ENCODE measurements at places on chromosomes 1 and 21. TPM values are rescaled to one million over a fixed set of nuclear protein-coding genes. Genes with fewer than 3 reads are reported as not detected.

DDAH1 gene
- 36.0 TPM for total RNA-seq

NCF2 gene
- total RNA-seq = 9.1 TPM

MXRA8 gene
- 71.7 TPM for total RNA-seq

CRB1 gene
- 0.50 TPM for total RNA-seq

TDRD5 gene
- total RNA-seq = 0.17 TPM

SLC6A9 gene
- total RNA-seq = 5.2 TPM

ADAMTS5 gene
- 14.5 TPM for total RNA-seq

KCNJ9 gene
- not detected for total RNA-seq

SH2D2A gene
- total RNA-seq = 2.7 TPM

ACTL8 gene
- not detected for total RNA-seq

TEX38 gene
- total RNA-seq = not detected

S100B gene
- 38.2 TPM for total RNA-seq

- H3K27me3 ChIP-seq = peaks cover 8% of the 10 kb centered on the region
- H3K36me3 ChIP-seq = no peaks in the 10 kb centered on the region
- DNase-seq = no peak
- no peak overlapping the region for H3K27ac ChIP-seq
Observed at GRCh38 chr1:156347331-156347730, 9.0 kb downstream of the TSACC start.

- DNase-seq = no peak
- no peak overlapping the region for H3K27ac ChIP-seq
- H3K27me3 ChIP-seq = no peaks in the 10 kb centered on the region
- peaks cover 53% of the 10 kb centered on the region for H3K36me3 ChIP-seq
Observed at GRCh38 chr1:232435729-232436128, 194.2 kb downstream of the SIPA1L2 start.

DNA sequence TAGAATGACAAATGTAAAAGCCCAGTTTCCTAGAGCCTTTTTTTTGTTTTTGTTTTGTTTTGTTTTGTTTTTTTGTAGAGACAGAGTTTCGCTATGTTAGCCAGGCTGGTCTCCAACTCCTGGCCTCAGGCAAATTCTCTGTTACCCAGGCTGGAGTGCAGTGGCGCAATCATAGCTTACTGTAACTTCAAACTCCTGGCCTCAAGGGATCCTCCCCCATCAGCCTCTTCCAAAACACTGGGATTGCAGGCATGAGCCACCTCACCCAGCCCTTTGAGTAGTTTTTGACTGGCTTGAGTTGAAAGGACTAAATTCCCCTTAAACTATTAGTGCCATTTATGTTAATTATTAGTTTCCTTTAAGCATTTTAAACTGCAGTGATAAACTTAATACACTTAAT lies 28.8 kb upstream of the ZBTB18 start:
- H3K36me3 ChIP-seq = no peaks in the 10 kb centered on the region
- no peaks in the 10 kb centered on the region for H3K4me1 ChIP-seq
- H3K4me3 ChIP-seq = no peak overlapping the region
- no peaks in the 10 kb centered on the region for H3K27me3 ChIP-seq
- no peak for DNase-seq

GRCh38 chr1:15684042-15684461 lies at the start of gene PLEKHM2:
TSS of gene PLEKHM2 (plus strand) at chr1:15684320. CDS start at chr1:15684559, 239 bp downstream.
- H3K27me3 ChIP-seq = no peaks in the 10 kb centered on the region
- peaks cover 17% of the 10 kb centered on the region for H3K4me1 ChIP-seq
- H3K4me3 ChIP-seq = peak within 1 kb of the TSS; percentile 86
- DNase-seq = no peak
- peak within 1 kb of the TSS; percentile 95 for H3K27ac ChIP-seq

GRCh38 chr1:25875154-25875855 lies at the start of gene PAQR7:
TSS of gene PAQR7 (minus strand) at chr1:25875708. CDS start at chr1:25863839, 11,869 bp downstream.
- DNase-seq = no peak
- peaks cover 51% of the 10 kb centered on the region for H3K4me1 ChIP-seq

DNA sequence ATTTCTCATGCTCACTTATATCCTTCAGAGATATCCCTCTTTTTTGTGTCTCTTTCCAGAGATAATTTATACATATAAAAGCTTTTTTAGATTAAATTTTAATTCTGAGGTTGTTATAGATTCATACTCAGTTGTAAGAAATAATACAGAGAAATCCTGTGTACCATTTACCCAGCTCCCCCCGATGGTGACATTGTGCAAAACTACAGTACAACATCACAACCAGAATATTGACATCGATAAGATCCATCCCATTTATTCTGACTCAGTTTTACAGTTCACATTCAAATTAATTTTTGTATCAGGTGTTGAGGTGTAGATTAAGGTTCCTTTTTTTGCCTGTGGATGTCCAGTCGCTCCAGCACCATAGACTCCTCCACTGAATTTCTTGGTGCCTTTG lies 14.3 kb downstream of the DMRTB1 start:
- no peak for DNase-seq
- H3K27ac ChIP-seq = no peak overlapping the region
- no peaks in the 10 kb centered on the region for H3K27me3 ChIP-seq
- no peak overlapping the region for H3K4me3 ChIP-seq

- peaks cover 4% of the 10 kb centered on the region for H3K36me3 ChIP-seq
- no peak for DNase-seq
- H3K4me3 ChIP-seq = no peak overlapping the region
- no peaks in the 10 kb centered on the region for H3K27me3 ChIP-seq
- H3K27ac ChIP-seq = no peak overlapping the region
Observed at GRCh38 chr21:41216486-41216885, 48.5 kb downstream of the BACE2 start.

- H3K27ac ChIP-seq = no peak overlapping the region
- H3K4me3 ChIP-seq = no peak overlapping the region
- H3K27me3 ChIP-seq = no peaks in the 10 kb centered on the region
Observed at GRCh38 chr1:197096137-197096536, 29.1 kb upstream of the F13B start.

- H3K4me1 ChIP-seq = peaks cover 10% of the 10 kb centered on the region
- no peak overlapping the region for H3K27ac ChIP-seq
- peaks cover 10% of the 10 kb centered on the region for H3K36me3 ChIP-seq
- DNase-seq = no peak
- no peaks in the 10 kb centered on the region for H3K27me3 ChIP-seq
Observed at GRCh38 chr1:204564835-204565234, 48.6 kb downstream of the MDM4 start.

GRCh38 chr1:42904434-42904833 lies 54.2 kb downstream of the SLC2A1 start:
- H3K4me1 ChIP-seq = no peaks in the 10 kb centered on the region
- H3K4me3 ChIP-seq = no peak overlapping the region
- H3K36me3 ChIP-seq = no peaks in the 10 kb centered on the region
- no peaks in the 10 kb centered on the region for H3K27me3 ChIP-seq
- H3K27ac ChIP-seq = no peak overlapping the region

DNA sequence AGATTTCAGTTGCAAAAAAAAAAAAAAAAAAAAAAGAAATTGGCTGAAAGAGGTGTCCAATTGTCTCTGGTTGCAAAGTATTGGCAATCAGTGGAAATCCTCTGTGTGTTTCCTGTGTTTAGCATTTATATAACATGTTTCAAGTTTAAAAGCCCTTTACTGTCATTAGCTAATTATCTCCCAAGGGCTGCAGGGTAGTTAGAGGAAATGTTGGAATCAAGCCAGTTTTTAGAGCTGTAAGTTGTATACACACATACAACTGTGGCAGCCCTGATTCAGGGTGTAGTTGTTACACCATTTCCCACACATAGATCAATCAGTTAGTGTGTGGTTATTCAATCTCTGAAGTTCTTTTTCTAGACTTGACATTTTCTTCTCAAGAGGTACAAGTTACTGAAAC lies 8.9 kb upstream of the ZNF326 start:
- no peak overlapping the region for H3K27ac ChIP-seq
- H3K4me3 ChIP-seq = no peak overlapping the region
- H3K36me3 ChIP-seq = no peaks in the 10 kb centered on the region
- no peaks in the 10 kb centered on the region for H3K27me3 ChIP-seq

DNA sequence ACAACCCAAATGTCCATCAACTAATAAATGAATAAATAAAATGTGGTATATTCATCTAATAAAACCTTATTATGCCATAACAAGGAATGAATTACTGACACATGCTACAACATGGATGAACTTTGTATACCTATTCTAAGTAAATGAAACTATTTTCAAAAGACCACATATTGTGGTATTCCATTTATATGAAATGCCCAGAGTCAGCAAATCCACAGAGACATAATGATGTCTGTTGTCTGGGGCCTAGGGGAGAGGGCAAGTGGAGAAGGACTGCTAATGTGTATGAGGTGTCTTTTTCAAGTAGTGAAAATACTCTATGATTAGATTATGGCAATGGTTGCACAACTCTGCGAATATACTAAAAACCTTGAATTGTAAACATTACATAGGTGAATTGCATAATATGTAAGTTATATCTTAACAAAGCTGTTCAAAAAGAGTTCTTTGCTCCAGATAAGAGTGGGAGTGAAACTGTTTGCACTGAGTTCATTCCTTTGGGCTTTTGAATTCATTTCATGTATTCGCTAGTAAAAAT lies 464.2 kb downstream of the NUF2 start:
- H3K27ac ChIP-seq = no peak overlapping the region
- no peak for DNase-seq
- H3K4me1 ChIP-seq = no peaks in the 10 kb centered on the region
- no peaks in the 10 kb centered on the region for H3K36me3 ChIP-seq

DNA sequence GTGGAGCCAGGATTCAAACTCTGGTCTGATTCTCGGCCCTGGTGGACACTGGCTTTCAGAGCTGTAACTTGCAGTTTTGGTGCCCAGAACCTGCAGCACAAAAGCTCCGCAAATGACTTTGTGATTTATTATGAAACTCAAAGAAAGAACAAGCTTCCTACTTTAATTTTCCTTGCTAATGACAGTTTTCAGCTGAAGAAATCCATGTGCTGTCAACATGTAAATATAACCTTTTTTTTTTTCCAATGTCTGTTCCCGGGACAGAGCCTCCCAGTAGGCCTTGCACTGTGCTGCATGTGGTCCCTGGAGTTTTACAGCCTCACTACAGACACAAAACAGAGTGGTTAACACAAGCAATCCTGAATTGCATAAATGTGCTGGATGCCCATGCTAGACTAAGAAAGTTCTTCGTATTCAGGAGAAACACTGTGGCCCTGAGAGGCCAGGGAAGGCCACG lies 62.3 kb upstream of the ANGPTL1 start:
- DNase-seq = peak; percentile 89
- H3K27me3 ChIP-seq = no peaks in the 10 kb centered on the region
- H3K4me1 ChIP-seq = peaks cover 57% of the 10 kb centered on the region
- peak overlapping the region; percentile 89 for H3K27ac ChIP-seq
- H3K36me3 ChIP-seq = no peaks in the 10 kb centered on the region

All from esophagus muscularis mucosa (tissue), 4 donors.